ENCODE measurements at places on chromosomes 11 and 22.

DNA sequence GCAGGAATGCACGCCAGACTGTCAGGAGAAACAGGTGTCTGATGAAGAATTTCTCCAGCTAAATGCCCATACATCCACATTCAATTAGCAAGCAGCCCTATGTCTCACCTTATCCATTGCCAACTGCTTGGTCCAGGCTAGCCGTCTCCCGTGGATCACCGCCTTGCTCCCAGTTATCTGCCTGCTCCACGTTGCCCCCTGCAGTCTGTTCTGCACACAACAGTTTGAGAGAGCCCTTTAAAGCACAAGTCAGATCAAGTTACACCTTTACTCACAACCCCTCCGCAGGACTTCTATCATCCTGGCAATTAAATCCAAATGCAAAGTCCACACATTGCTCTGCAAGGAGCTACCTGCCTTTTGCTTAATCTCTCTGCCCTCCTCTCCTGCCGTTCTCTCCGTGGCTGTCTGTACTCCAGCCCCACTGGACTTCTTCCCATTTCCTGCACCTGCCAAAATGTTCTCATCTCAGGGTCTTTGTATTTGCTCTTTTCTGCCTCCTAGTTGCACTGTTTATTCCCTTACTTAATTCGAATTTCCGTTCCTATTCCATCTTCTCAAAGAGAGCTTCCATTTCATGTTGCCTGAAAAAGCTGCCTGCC is 185.3 kb upstream of the LARGE1 start:
- peak; percentile 46 for DNase-seq

DNA sequence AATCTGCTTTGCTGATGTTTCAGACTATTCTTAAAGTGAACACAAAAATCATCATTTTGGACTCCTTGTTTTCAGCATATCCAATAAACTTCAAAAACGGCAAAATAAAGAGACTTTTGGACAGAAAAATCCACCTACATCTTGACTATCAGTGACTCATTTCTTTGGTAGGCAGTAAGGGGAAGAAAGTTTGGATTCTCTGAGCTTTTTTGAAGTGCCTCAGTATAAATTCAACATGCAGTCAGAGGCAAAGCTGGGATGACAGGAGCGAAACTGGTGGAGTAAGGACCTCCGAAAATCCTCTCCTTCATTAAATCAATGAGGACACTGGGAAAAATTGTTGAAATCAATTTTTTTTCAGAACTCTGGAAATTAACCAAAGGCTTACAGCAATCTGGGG is 29.7 kb downstream of the EFCAB6 start:
- DNase-seq: no peak

GRCh38 chr22:44780876-44781449 is 28.6 kb downstream of the ARHGAP8 start:
- no peak for DNase-seq

DNA sequence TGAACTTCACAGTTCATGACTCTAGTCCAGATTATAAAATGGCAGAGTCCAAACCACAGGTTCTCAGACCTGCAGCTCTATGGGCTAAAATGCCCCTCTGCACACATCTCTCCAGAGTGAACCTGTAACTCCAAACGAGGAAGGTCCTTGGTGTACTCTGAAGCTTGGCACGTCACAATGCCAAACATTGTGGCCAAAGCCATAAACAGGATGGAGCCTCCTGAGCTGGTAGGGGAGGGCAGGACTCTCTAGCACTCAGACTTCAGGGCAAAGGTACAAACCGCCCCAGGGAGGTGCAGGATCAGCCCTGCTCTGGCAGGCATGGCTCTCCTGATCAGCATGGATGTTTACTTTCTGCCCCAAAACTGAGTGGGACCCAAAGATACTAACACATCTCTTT is 2.3 kb downstream of the SCUBE2 start:
- DNase-seq: no peak

Data from KBM-7 (cell line).